ENCODE measurements at places on chromosomes 7 and 10.

DNA sequence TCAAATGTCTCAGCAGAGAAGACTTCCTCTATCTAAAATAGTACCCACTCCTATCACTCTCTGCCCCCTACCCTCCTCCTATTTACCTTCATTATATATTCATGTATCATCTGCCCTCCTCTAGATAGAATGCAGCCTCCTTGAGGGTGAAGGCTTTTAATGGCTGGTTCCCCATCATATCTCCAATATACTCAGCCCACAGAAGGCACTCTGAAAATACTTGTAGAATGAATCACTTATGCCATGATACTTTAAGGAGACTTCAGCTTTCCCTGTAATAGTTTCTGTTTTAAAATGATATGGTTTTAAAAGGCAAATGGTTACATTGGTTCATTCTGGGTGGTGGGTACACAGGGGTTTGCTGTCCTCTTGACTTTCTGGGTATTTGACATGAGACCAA lies 25.3 kb downstream of the GFRA1 start:
- DNase-seq, result no peak

DNA sequence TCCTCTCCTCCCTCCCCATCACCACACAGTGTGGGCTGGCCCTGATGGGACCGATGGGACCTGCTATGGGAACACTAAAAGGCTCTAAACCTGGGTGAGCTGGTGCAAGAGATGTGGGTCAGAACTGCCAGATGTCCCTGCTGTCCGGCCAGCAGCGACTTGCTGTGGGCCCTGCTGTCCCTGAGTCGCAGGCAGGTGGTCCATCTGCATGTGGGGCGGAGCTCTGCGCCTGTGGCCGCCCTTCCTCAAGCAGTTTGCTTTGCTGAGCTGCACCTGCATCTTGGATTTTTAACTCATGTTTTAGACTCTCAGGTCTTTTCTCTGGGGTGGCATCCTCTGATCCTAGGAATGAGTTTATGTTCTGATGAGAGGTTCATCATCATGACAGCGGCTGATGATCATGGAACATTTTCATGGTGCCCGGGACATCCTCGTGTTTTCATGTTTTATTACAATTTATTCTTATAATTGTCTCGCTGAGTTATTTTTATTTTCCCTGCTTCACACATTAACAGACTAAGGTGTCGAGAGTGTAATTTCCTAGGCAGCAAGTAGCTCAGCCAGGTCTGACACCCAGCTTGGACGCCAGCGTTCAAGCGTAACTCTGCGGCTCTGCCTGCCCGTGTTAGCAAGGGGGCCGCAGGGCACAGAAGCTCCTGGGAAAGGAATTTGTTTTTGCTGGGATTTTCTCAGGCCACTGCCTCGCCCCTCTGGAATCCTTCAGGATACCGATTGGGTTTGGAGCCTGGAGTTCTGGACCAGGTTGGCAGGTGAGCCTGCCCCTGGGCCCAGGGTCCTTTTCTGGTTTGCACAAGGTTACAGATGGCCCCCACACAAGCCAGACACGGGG lies 615.2 kb upstream of the FOXK1 start:
- no peak for DNase-seq

- DNase-seq, result no peak
Observed at GRCh38 chr10:109996225-109996624, 11.6 kb upstream of the ADD3 start.

DNA sequence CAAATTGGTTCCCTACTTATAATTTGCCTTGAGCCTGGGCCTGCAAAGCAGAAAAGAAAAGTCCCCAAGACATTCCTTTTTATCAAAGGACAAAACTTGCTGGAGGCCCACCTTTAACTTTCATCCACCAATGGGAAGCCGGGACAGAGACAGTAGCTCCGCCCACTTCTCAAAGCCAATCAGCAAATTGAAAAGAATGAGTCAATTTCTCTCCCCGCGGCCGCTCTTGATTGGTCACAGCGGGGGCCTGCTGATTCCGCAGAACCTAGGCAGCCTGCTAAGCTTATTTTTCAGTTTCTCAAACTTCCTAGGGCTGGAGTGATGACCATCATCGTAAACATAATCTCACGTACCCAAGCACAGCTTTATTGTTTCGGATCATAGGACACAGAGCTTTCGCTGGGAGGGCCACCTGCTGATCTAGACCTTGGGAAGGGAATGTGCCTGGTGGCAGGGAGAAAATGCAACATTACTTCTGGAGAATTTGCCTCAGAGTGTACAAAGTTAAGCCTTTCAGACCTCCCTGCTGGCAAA lies at the start of gene SLC13A4:
Gene SLC13A4, minus strand, starts transcription at position 51 of the 534 bp plus-strand sequence. CDS start 690 bp downstream, outside the sequence.
- peak; percentile 56 for DNase-seq

DNA sequence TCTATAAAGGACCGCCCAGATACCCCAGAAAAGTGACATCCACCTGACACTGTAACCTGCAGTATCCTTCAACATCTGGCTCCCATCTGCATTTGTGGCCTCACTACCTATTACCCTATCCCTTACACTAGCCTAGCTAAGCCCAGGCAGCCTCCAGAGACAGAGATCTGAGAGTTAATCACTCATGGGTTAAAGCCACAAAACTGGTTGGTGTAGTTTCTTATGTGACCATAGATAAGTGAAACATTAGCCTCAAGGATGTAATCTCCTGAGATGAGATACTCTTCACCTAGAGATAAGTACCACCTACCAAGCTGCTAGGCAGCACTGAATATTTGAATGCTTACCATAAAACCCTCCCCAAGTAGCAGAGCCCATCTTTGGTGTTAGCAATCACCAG lies 35.4 kb downstream of the CTTNBP2 start:
- no peak for DNase-seq

GRCh38 chr10:50558371-50558770 lies 65.4 kb downstream of the SGMS1 start:
- DNase-seq, result peak; percentile 28

- no peak for DNase-seq
Observed at GRCh38 chr7:77734659-77735421, 38.6 kb downstream of the RSBN1L start.

- no peak for DNase-seq
Observed at GRCh38 chr7:22934473-22935065, 79.4 kb downstream of the HYCC1 start.

DNA sequence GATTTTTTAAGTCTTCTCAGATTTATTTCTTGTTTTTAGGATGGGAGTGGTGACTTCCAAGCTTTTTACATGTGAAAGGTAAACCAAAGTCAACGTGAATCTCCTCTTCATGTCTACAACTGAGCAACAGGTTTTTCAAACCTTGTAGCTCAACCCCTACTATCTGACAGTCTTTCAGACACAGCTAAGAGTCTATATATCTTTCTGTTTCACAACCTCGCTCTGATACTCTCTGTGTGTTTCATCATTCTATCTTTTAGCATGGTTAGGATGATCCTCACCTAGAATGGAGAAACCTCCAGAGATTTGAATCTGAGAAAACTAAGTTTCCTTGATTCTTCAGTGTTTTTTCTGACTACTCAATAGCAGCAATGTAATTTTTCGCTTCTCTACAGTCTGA lies 96.1 kb downstream of the EPDR1 start:
- DNase-seq, result no peak

DNA sequence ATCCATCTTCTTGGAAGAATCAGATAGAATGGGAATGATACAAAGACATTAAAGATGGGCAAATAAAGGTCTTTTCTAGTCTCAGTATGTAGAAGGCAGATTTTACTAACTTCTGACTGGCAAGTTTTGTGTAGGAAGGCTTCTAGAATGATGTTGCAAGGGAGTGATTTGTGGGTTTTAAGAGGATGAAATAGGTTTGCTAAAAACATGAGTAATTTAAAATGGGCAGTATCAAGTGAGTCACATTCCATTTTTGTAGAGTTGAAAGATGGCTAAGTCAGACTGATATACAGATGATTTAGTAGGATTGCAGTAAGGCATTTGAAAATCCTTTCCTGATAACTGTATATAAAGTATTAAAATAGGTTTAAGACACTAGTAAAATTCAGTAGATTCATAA lies 777.4 kb downstream of the SORCS1 start:
- no peak for DNase-seq

- no peak for DNase-seq
Observed at GRCh38 chr10:119784340-119785067, 58.7 kb downstream of the INPP5F start.

- DNase-seq, result no peak
Observed at GRCh38 chr10:14438576-14438975, 107.9 kb upstream of the FRMD4A start.

GRCh38 chr10:75197906-75198305 lies 12.7 kb upstream of the VDAC2 start:
- DNase-seq, result no peak

DNA sequence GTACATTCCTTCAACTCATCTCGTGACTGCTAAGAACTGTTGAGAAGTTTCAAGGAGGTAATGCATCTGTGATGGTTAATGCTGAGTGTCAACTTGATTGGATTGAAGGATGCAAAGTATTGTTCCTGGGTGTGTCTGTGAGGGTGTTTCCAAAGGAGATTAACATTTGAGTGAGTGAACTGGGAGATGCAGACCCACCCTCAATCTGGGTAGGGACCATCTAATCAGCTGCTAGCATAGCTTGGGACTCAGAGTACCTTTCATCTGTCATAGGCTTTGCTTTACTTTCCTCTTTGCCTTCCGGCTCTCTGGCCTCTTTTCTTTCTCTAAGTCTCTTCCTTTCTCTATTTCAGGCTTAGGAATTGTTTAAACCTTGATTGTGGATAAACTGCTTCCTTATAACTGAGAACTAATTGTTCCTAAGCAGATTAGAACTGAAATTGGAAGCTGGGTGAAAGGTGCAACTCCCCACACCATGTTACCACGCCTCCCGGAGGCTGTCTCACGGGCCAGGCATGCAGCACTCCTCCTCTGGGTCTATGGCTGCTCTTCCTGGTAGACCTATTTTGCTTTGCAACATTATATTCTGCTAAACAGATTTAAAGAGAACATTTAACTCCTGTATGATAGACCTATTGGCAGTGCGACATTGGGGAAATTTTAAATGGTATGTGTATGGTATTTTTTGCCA lies 298.2 kb downstream of the CCSER2 start:
- DNase-seq, result no peak

GRCh38 chr10:30999070-30999712 lies 32.5 kb downstream of the ZNF438 start:
- no peak for DNase-seq

DNA sequence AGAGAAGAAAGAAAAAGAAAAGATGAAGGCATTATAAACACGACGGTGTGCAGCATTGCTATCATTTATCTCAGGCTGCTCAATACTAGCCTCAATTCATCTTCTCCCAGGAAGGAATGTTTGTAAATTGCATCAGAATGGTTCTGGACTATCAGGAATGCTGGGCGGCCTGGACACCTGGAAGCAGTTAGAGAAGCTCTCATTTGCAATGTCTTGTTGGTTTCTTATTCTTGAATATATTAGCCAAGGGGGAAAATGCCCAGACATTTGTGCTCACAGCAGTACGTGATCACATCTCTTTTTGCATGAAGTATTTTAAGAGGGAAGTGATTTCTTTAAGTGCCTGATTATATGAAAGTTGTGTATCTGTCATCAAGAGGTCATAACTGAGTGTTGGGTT lies 85.6 kb upstream of the IMMP2L start:
- DNase-seq, result no peak

DNA sequence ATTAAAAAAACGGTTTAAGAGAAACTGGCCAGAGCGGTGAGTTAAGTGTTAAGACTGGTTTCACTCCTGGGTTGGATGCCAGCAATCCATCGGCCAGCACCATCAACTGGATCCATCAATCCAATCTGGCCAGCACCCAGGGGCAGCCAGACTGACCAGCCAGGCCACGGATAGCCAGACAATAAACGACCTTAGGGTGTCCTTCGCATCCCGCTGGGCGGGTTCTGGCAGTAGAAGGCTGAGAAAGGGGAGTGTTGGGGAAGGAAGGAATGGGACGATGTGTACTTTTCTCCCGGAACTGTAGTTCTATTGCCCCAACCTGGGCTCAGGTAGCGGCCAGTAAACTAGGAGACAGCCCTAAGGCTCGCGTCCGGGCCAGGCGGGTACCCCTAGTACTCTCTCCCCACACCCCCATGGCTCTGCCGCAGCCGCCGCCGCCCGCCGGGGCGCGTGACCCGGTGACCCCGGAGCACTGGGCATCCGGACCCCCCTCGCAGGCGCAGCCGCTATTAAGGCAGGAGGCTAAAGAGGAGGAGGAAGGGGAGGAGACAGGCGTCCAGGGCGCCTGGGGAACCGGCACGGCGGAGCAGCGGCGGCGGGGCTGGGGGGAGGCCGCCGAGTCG lies at the start of gene CASD1:
Gene CASD1, plus strand, starts transcription at position 546 of the 623 bp plus-strand sequence. CDS start 276 bp downstream, outside the sequence.
- DNase-seq, result peak; percentile 80

- no peak for DNase-seq
Observed at GRCh38 chr10:101716891-101717659, 22.1 kb upstream of the FBXW4 start.

DNA sequence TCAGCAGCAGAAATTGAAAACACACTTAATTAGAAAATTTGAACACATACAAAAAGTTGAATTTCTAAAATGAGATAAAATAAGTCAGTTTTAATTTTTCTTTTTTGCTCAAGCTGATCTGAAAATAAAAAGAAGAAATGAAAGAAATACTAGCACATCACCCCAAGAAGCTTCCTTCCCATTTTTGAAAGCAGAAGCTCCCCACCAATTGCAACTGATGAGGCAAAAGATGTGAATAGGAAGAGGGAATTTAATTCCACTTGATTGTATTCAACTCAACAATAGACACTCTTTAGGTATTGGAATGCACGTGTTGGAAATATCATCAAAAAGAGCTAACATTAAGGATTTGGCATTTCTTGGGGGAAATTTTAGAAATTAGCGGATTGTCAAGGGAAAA lies 175.8 kb downstream of the TRIL start:
- no peak for DNase-seq

DNA sequence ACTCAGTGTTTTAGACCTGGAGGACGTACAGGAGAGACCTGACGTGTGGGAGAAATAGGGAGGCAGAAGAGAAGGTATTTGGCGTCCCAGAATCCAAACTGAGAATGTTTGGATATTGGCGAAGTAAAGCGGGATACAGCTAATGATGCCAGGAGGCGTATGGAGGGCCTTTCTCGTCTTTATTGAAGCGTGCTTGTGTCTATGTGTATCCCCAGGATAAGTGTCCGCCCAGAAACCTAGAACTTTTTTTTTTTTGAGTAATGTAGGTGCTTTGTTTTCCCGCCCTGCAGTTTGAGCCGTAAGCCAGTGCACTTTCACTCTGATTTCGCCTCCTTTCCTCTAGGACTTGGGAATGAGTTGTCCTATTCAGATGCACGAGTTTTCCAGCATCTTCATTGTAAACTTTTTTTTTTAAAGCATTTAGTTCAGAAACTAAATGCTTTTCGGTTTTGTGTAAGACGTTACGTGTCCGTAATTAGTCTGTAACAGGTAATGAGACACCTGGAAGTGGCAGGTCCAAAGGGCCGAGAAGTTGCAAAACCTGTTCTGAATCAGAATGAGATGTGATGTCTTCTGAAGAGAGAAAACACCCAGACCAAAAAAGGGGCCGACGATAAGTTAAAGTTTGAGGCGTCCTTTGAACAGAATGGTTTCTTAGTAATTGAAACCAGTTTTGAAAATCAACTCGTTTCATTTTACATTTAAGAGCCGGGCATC lies 746 bp downstream of the ARL5B start:
- DNase-seq, result no peak

GRCh38 chr7:55558962-55559920 lies 13.1 kb downstream of the VOPP1 start:
- no peak for DNase-seq
